Hematopoietic multipotent progenitor cell (in vitro differentiated cells): ENCODE measurements at places on chromosomes 1 and 21.

GRCh38 chr1:169550294-169550693 is 36.0 kb downstream of the F5 start:
- peak; percentile 74 for DNase-seq

DNA sequence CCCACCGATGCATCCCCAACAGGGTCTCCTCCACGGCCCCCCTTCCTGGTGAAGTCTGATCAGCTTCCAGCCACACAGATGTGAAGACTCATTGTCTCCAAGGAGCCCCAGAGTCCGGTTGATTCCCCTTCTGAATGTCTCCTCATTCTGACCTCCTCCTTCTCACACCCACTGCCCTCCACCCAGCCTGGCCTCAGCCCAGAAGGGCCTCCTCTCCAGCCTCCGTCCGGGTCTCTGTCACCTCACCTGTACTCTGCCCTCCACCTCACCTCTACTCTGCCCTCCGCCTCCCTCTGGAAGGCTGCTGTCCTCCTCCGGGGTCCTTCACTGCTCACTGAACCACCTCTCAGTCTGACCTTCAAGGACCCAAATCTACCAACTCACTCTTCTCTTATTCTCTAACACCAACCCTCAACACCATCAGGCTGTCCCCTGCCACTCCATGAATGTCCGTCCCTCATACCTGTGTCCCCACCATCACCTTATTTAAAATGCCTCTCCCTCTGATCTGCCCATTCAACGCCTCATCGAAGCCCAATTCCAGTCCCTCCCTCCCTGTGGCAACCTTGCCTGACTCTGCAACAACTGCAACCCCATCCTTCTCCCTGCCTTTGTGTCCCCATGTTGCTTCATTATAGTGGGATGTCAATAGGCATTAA is 201.2 kb downstream of the TOMM20 start:
- no peak for DNase-seq

GRCh38 chr21:45283035-45283610 is 4.6 kb downstream of the POFUT2 start:
- no peak for DNase-seq

- DNase-seq = no peak
Measured at GRCh38 chr1:170518185-170518834, 13.7 kb upstream of the GORAB start.

DNA sequence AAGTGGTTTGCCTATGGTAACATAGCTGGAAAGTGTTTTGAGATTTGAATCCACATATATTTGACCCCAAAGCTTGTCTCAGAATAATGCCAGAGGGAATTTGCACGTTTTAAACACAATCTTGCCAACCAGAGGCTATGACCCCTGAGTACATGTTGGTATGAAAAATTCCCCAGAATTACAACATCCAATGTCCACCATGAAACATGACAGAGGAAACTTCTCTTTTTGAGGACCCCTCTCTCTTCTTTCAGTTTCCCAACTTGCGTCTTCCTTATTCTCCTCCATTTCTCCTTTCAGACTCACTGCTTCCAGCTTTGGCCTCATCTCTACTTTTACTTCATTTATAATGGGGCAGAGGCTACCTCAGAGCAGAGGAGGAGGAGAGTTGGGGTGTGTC is 5.5 kb upstream of the KCNJ9 start:
- no peak for DNase-seq

DNA sequence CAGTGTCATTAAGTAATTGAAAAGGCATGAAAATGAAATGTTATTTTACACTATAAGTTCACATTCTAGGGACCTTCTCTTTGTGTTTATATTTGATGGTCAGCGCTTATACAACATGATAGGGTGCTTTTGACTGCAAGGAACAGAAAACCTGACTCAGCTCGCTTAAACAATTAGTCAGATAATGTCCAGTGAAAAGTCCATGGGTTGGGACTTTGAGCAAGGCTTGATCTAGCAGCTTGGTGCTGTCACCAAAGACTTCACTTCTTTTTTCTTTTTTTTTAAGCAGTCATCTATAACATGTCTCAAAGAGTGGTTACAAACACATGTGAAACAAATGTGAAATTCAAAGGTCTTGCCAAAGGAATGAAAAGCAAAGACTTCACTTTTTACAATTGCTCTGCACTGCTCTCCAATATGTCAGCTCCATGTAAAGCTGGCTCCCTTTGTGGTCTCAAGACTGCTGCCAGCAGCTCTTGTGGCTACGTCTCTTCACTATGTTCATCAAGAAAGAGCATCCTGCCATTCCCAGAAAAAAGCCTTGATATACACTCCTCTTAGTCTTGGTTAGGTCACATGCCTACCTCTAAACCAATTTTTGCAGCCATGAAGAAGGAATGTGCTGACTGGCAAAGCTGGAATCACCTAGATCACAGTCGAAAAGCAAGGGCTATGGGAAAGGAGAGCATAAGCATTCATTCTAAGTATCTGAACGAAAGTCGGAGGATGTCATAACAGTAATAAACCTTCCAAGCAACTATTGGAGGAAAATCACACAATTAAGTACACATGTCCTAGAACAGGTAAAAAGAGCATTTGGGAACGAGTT is 15.2 kb downstream of the F3 start:
- no peak for DNase-seq

DNA sequence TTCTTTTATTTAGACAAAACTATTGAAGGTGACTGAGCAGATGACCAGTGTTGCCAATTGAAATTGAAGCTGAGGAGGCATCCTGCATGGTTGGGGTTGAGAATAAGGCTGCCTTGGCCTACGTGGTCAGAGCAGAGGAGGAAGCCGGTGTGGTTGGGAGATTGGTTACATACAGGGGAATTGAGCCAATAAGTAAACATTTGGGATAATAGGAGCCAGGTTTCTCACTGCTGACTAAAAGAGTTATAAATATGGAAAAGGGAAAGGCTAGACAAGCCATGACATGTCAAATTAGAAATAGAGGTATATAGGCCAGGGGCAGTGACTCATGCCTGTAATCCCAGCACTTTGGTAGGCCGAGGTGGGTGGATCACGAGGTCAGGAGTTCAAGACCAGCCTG is 15.8 kb downstream of the SNX7 start:
- DNase-seq = no peak
